Esophagus mucosa (tissue), 1 donor: ENCODE measurements at places on chromosomes 12 and 14. TPM values are rescaled to one million over a fixed set of nuclear protein-coding genes. Genes with fewer than 3 reads are reported as not detected.

TEX22 gene
- total RNA-seq, result 2.0 TPM

PUS7L gene
- total RNA-seq, result 12.2 TPM

GPR135 gene
- 0.56 TPM for total RNA-seq

RNFT2 gene
- 1.1 TPM for total RNA-seq

ASPG gene
- total RNA-seq, result 59.2 TPM

MYBPC1 gene
- total RNA-seq, result 0.40 TPM

PDZRN4 gene
- 0.24 TPM for total RNA-seq

PIK3C2G gene
- 5.8 TPM for total RNA-seq

PDE3A gene
- 0.56 TPM for total RNA-seq

PKP2 gene
- 13.7 TPM for total RNA-seq

COX8C gene
- not detected for total RNA-seq

TPPP2 gene
- total RNA-seq, result not detected
